ENCODE measurements at places on chromosomes 1 and 21.

- DNase-seq: peak; percentile 5
Measured at GRCh38 chr1:75615613-75616435, 4.9 kb upstream of the SLC44A5 start.

GRCh38 chr21:25342816-25343215, 264.5 kb downstream of the MRPL39 start:
- DNase-seq: no peak

DNA sequence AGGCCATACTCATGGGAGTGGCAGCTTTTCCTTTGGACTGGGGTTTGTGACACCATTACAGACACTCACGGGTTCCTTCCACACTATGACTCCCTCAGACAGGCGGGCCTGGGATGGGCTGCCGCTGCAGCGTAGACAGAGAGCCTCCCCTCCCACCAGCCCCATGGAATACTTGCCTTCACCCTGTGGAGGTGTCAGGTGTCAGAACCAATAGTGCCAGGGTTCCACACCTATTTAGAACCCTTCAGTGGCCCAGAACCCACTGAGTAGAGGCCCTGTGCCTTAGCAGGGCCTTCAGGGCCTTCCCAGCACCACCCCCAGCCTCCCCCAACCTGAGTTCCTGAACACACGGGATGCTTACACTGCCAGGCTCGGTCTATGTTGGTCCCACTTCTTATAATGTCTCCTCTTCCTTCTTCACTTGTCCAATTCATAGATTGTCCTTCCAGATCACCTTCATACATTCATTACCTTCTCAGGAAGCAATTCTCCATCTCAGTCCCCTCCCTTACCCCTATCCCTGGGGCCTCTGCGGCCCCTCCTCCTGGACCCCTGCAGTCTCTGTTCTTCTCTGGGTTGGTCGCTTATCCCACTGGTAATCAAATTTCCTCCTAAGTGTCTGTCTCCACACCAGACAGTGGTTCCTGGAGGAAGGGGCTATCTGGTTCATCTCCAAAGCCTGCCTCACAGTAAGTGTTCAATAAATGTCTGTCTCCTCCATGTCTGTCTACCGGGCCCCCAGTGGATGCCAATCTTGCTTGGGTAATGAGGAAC, 1.4 kb upstream of the RHBG start:
- DNase-seq: no peak

DNA sequence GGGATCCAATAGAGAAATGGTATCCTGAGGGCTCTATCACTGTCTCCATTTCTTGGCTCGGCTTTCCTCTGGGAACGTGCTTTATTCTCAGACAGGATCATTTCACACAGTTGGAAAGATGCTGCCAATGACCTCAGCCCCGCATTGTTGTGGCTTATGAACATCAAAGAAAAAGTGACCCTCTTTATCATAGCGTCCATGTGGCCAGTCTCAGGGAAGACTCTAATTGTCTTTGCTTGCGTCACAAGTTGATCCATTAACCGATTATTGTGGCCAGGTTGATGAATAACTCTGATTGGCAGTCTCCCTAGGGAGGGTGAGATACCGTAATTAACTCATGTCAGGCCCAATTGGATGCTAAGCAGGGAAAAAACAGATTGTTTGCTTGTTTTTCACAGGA, 10.4 kb upstream of the TMEM9 start:
- DNase-seq: no peak

GRCh38 chr1:9909234-9910046, 629 bp downstream of the CTNNBIP1 start:
- peak; percentile 50 for DNase-seq

- DNase-seq: no peak
Measured at GRCh38 chr1:26153966-26154532, 4.8 kb upstream of the FAM110D start.

DNA sequence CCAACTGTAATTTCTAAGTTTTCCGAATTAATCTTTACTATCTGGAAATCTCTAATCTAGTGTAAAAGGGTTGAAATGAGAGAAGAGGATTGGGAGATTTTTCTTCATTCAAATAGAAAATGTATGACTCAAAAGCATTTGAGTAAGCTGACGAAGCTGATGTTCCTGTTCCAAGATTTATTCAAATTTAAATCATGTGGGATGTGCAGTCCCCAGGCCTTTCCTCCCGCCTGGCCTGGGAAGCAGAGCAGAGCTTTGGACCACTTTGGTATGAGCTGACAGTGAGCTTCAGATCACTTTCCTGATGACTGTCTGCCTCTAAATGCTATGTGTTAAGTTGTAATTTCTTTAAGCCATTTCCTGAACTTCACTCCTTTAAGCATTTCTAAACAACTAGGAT, 192.0 kb downstream of the DHRS3 start:
- DNase-seq: no peak

GRCh38 chr1:244212219-244212618, 161.1 kb downstream of the ZBTB18 start:
- no peak for DNase-seq

DNA sequence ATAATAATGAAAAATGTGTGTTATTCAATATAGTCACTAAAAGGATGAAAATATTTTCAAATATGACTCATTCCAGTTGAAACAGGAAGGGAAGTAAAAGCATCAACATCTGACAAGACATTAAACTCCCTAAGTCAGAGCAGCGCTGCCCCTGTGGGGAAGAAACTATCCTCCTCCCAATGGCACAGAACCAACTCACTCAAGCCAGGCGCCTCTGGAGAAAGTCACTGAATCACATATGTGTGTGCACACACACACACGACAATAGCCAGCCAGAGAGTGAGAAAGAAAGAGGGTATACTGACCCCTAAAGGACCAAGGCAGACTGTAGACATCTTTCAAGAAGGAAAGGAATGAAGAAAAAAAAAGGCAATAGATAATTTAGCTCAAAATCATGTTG, 126.9 kb downstream of the SETD4 start:
- DNase-seq: no peak

DNA sequence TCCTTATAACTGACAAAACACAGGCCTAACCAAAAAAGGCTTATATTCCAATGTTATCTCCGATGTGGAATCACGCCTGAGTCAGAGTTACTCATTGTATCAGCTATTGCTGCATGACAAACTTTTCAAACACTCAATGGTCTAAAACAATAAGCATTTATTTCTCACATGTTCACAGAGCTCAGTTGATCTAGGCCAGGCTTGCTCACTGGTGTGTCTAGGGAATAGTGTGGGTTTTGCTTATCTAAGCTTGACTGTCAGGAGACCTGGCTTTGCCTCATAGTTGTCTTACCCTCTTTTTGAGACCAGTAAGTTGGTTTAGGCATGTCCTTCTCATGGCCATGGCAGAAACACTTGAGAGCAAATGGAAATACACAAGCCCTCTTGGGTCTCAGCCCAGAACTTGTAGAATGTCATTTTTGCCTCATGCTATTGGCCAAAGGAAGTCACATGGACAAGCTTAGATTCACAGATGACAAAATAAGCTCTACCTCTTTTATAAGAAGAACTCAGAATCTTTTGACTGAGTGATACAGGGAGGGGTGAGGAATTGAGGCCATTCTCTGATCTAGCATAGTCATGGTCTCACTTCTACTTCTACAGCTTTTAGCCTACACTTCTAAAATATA, 130.8 kb downstream of the HMCN1 start:
- DNase-seq: no peak

- no peak for DNase-seq
Measured at GRCh38 chr1:5447503-5447960, 544.7 kb downstream of the NPHP4 start.

- no peak for DNase-seq
Measured at GRCh38 chr1:221905802-221906201, 163.9 kb upstream of the DUSP10 start.

DNA sequence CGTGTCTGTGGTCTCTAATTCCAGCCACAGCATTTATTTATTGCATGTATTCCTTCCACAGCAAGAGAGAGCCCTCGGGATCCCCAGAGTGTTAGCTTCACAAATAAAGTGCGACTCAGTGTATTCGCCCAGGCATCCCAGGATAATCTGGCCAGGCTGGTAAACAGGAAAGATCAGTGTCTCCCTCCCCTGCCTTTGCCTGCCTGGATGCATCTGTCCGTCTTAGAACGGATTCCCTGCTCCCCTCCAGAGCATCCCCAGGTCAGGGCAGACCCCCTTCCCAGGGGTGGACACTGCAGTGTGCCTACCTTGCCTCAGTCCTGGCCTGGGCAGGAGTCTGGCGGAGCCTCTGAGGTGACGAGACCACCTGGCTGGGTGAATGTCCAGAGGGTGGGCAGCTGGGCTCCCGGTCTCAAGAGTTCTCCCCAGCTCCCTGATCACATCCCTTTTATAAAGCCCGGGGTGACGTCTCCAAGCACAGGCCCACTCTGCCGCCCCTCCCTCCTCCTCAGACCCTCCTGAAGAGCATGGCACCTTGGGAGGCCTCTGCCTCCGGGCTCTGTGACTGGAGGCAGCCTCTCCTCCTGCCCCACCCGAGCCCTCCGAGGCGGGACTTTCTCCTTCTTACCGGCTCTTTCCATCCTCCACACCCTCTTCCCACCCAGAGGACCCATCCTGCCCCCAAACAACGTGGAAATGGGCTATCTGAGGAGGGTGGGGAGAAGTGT, at the start of gene KISS1:
Gene KISS1, minus strand, starts transcription at position 424 of the 728 bp plus-strand sequence. CDS start 3,615 bp downstream, outside the sequence.
- no peak for DNase-seq

DNA sequence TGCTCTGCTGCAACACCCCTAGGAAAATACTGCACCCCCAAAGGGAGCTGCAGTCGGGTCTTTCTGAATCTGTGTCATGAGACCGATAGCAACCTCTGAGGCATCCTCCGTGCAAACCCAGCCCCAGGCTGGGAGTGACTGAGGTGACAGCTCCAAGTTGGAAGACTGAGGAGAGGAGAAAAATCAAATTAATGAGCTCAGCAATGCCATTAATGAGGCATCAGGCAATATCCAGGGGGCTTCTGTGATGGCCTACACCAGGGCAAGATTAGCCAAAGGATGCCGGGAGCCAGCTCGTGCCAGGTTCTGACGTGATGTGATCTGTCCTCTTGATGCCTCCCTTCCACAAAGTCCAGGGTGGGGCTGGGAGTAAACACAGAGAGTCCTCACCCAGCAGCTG, 30.8 kb upstream of the PSMB2 start:
- DNase-seq: no peak

DNA sequence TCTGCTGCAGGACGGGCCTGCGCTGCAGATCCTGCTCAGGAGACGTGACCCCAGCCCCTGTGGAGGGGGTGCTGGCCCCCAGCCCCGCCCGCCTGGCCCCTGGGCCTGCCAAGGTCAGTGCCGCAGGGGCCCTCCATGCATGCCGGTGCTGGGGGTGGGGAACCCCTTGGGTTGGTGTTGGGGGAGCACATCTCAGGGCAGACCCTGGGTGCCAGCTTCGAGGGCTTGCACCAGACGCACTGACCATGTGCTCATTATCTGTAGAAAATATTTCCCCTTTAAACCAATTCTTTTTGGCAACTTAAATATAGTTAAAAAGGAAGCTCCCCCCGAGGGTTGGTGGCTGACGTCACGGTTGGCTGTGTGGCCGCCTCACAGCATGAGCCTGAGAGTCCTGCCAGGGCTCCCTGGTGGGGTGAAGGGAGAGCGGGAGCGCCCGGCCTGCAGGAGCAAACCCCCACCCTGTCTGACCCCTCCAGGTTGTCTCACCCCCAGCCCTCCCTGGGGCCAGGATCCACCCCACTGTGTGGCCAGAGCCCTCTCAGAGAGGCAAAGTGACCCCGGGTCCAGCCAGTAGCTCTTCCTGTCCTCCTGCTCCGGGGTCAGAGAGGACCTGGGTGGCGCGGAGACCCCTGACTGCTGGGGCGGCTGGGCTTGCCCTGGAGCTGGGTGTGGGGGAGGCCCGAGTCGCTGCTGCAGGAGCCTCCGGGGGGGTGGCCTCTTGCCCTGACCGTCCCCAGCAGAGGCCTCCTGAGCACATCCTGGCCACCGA, 5.3 kb upstream of the PFKL start:
- DNase-seq: no peak

DNA sequence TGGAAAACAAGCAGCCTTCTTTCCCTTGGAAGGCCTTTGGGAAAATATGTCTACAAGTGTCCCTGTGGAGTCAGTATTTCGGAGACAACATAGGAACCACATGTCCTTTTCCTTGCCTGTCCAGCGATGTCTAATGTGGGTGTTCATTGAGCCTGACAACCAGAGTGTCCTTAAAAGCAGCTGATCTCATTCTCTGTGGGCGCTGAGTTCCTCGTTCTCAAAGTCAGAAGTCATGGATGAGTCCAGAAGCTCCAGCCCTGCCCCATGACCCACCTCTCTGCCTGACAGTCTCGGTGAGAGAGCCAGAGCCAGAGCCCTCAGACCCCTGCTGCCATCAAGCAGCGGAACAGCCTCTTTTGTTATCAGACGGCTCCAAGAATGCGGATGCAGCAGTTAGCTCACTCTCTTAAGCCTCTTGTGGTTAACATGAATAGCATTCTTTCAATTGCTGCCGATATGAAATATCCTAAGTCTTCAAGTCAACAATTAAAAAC, 329.2 kb downstream of the TGFB2 start:
- no peak for DNase-seq
